ENCODE measurements at places on chromosomes 3 and 15.
A peak's percentile ranks its signal among the peaks of the same experiment; 100 is the strongest.

- no peak for DNase-seq
Observed at GRCh38 chr3:155504682-155505081, 211.2 kb upstream of the STRIT1 start.

- DNase-seq = no peak
Observed at GRCh38 chr3:20523293-20523692, 337.3 kb upstream of the SGO1 start.

DNA sequence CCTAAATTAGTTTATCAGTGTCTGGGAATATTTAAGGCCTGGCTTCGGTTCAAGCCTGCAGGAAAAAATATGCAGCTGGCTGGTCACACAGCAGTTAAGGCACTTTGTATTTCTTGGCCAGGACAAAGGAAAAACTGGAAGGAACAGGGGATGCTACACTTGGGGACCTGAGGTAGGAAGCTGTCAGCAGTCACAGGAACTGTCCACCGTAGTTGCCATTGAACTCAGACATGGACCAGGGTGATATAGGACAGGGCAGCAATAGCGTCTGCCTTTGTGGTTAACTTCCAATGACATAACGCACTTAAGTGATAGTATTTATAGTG is 49.1 kb downstream of the NR1D2 start:
- no peak for DNase-seq

- peak; percentile 11 for DNase-seq
Observed at GRCh38 chr3:190811775-190812480, 50.6 kb downstream of the GMNC start.

GRCh38 chr15:43286074-43286473 is 19.3 kb upstream of the TGM5 start:
- DNase-seq = no peak

DNA sequence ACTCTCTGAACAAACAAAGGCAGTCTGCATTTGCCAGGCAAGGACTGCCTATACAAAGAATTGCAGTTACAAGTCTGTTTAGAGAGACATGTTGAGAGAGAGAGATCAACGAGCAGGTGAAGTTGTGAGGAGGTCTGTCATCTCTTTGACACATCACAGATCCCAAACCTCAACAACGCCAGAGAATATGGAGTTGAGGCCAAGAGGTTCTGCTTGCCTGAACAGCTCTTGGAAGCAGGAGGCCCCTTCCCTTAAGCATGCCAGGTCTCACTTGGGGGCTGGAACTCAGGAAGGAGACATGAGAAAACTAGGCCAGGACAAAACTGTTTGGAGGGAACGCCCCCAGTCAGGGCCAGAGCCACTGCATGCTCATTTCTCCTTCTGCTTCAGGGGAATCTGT is 22.3 kb upstream of the MUSTN1 start:
- DNase-seq = no peak

DNA sequence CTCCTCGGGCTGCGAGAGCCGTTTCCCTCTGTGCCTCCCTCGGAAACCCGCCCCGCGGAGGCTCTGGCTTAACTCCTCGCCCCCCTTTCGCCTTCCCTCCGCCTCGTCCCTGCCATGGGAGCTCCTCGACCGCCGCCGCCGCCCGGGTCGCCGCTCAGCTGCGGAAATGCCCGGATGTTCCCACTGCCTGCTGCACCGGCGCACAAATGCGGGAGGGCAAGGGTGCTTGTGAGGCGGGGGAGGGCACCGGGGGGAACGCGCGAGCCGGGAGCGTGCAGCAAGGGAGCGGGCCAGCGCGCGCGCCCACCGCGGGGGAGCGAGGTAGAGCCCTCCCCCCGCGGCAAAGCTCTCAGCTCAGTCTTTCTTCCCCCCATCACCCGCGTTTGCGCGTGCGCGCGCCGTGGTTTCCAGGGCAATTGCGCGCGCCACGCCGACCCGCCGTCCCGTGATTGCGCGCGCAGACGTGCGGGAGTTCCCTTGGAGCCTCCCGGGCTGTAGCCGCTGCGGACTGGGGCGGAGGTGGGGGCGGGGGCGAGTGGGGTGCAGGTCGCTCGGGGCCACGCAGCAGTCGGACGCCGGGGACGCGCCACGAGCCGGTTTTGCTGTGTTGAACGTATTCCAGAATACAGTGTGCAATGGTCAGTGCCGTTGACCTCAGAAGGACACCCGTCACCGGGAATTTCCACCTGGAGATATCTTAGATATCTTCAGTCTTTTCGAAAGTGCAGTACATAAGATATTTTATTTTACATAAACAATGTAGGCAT is at the start of gene DMXL2:
DMXL2 (minus strand) TSS at position 168 of the 767 bp plus-strand sequence. CDS start 226 bp downstream, outside the sequence.
- DNase-seq = peak; percentile 79

GRCh38 chr3:100254168-100254777 is 6.5 kb upstream of the TBC1D23 start:
- peak; percentile 51 for DNase-seq

GRCh38 chr3:95627293-95627692 is 1187.1 kb upstream of the EPHA6 start:
- no peak for DNase-seq

DNA sequence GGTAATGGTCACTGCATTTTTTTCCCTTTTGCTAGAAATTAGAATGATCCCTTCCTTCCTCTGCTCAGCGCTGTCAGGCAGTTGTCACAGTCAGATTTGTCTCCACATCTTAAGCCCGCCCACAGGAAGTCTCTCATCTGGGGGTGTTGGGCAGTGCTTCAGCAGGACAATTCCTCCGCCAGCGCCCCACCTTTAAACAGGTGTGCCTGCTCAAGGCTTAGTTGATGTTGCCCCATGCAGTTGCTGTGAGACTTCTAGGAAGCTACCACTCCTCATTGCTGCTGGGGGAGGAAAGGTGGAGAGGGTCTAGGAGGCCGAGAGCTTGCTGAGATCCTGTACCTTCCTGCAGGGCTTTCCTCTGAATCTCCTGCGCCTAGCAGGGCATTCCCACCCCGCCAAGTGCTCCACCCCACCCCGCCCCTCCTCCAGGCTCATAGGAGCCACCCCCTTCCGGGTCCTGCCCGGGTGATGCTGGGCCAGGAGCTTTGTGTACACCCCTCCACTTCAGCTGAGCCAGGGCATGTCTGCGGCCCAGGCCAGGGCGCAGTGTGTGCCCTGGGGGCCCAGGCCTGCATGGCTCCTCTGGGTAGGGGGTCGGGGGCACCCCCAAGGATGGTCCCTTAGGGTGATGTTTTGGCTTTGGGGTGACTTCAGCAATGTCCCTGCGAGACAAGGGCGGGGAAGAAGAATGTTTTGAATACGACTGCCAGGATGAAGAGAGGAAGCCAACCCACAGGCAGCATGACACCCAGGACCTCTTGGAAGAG is 68.7 kb downstream of the TRAK1 start:
- DNase-seq = peak; percentile 25

GRCh38 chr3:81485444-81485865 is 276.0 kb downstream of the GBE1 start:
- DNase-seq = peak; percentile 29

GRCh38 chr3:163809540-163809993 is 1268.7 kb downstream of the SI start:
- DNase-seq = peak; percentile 18

- DNase-seq = no peak
Observed at GRCh38 chr3:96264701-96265100, 549.7 kb upstream of the EPHA6 start.

DNA sequence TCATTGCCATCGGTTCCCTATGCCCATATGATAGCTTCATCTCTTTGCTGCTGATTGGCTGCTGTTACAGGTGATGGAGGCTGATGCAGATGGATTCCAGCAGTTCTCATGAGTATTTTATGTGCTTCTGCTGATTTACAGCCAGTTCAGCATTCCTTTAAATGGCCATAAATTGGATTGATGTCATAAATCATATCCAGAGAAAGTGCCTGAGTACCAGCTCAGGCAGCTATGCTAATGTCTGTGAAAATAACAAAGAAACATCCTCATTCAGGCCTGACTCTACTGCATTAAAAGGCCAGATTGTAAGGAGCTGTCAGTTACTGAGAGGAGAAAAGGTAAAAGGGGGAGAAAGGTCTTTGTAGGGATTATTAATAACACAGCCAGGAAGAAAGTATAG is 756.8 kb downstream of the IGSF11 start:
- DNase-seq = no peak

- no peak for DNase-seq
Observed at GRCh38 chr15:74400915-74401757, 32.6 kb downstream of the SEMA7A start.
